ENCODE measurements at places on chromosomes 1 and 21.

- peak; percentile 88 for DNase-seq
These were observed 3.6 kb downstream of the REN start for GRCh38 chr1:204162494-204163074.

GRCh38 chr1:99818063-99818699 lies 32.0 kb upstream of the AGL start:
- DNase-seq = no peak

DNA sequence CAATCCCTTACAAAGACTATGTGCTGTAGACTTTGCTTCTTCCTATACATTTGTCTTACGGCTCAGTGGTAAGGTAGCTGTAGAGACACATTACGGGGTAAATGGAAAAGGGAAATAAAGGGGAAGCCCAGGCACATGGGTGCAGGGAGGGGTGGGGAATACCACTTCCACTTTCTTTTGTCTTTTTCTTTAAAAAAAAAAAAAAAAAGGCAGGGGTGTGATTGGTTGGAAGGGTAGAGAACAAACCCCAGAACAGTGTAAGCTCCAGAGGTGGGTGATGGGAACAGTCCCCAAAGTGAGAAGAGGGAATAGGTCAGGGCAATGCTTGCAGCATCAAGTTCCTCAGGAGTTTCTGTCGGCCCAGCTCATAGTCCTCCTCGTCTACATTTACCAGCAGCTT lies 3.9 kb downstream of the NIT1 start:
- no peak for DNase-seq

DNA sequence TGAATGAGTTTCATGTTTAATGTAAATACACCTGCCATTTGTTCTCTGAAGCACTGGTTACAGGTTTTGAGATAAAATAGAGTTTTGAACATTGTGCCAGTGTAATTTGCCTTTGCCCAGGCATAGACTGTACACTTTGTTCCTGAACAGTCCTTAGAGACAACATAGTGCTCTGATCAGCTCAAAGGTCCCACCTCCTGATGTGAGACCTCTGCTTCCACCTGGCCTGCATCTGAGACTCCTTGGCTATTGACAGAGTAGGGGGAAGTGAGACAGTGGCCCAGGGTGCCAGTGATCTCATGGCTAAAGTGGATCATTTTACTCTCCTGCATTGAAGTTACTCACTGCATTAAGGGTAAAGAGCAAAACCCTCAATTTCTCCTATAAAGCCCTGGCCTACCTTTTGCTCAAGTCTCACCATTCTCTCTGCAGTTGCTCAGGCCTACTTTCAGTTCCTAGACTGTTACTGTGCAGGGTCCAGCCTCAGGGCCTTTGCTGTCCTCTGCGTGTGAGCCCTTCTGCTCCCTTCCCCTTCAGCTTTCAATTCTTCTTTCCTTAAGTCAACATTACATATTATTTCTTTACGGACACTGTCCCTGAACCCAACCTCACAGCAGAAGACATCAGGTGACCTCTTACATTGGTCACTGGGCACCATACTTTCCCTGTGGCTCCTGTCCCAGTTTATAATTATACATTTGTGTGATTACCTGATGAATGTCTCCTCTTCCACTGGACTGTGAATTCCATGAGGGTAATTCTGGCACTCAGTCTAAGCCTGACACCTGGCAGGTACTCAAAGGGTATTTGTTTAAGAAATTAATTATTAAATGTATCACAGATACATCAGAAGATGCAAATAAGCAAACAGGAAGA lies 142.9 kb downstream of the ROR1 start:
- DNase-seq = no peak

DNA sequence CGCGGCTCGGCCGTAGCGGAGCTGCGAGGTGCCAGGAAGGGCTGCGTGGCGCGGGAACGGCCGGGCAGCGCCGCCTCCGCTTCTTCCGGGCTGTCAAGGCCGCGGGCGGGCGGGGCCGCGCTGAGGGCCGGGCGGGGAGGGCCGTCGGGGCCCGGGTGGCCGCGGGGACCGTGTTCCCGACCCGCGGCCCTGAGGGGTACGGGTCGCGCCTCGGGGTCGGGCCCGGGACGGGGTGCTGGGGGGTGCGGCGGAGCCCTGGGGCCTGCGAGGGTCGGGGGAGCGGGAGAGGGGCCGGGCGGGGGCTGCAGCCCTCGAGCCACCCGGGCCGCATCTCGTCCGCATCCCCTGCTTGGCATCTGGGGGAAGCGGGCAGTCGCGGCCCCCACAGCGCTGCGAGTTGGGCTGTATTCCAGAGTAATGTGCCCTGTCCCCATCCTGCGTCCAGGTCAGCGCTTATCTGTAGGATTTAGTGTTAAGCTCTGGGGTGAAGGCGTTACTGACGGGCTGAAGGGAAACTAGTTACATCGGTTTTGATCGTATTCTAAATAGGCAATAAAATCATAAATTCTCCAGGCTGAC lies 379 bp downstream of the RER1 start:
- no peak for DNase-seq

DNA sequence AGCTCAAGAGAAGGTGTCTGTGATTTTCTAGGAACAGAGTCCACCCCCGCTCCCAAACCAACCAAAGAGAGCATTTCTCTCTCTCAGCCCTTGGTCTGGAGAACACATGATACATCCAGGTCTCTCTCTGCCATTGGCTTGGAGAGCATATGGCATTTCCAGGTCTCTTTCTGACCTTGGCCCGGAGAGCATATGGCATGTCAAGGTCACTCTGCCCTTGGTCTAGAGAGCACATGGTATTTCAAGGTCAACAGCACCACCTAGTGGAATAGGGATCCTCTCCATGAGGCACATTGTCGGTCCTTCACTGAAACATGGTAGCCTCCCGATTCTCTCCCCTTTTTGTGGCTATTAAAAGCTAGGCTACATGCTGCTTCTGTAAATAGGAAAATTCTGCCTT lies 437.7 kb upstream of the OLFM3 start:
- DNase-seq = no peak

- no peak for DNase-seq
These were observed 221.8 kb upstream of the CHRM3 start for GRCh38 chr1:239164451-239165180.

- no peak for DNase-seq
These were observed 13.3 kb upstream of the ERICH3 start for GRCh38 chr1:74686928-74687327.

DNA sequence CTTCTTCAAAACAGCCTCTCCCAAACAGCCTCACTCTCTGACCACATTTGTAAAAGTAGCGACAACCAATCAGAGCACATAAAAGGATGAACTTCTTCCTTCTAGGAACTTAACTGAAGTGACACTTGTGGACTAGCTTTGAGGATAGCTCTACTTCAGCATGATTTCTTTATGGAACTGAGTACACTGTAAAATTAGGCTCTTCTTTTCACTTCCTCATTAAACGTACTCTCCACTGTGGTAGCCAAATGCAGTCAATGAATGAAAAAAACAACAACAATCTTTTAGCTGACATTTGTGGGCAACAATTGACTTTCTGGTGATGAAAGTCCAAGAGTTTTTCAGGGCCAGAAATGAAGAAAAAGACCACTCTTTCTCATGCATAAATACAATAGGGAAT lies 9.6 kb downstream of the LRRC53 start:
- no peak for DNase-seq

- no peak for DNase-seq
These were observed 34.5 kb upstream of the CD58 start for GRCh38 chr1:116605315-116605714.

DNA sequence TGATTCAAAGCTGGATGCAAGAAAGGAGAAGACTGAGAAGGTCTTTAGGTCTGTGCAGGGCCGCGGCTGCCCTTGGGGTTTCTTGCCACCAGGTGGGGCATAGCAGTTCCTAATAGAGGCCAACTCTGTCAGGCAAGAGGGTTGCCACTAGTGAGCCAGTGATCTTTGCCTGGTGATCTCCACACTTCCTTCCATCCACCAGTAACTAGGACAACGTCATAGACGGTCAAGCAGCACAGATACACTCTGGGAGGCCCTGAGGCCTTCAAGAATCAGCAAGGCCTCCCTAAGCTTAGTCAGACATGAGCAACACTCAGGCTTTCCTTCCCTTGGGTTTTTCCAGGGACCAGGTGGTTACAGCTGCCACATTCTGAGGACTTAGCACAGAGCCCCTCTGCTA lies 32.9 kb upstream of the ATP2B4 start:
- DNase-seq = no peak

DNA sequence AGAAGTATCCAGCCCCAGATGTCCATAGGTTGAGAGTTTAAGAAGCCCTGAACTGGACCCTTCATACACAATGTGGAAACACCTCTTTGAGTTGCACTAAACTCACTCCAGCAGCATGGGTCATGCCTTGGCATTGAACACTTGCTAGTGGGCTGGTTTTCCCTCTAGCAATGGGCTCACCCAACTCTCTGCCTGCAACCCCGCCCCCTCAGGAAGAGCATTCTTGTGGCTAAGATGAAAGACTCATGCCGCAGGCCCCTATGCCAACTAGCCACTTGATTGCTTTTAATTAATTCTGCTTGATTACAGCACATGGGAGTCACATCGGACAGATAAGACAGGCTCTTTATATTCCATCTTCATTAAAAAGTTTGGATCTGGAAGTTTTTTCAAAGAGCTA lies 136.5 kb upstream of the GJB5 start:
- DNase-seq = no peak
